ENCODE measurements at places on chromosomes 4 and X. TPM values are rescaled to one million over a fixed set of nuclear protein-coding genes. Genes with fewer than 3 reads are reported as not detected.

The CT47B1 gene
- not detected for total RNA-seq

The SORCS2 gene
- total RNA-seq: 0.48 TPM

The ASMT gene
- total RNA-seq: not detected

The UGT8 gene
- total RNA-seq: 50.9 TPM

DNA sequence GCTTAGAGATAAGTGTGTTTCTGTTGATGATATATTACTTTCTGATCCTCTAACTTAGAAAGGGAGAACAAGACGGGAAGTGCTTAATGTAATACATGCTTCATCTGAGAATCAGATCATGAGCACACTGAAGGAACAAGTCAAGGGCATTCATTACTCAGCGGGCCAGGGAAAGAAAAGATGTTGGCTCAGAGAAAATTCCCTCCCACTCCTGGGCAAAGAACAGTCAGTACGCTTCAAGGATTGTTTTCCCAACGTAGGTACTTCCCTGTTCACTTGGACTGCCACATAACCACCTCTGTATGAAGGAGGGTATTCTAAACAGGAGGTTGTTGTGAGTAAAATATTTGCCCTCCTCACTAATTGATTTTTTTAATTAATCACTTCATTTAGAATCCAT, 374.5 kb upstream of the FMR1 start:
- no peak for DNase-seq

DNA sequence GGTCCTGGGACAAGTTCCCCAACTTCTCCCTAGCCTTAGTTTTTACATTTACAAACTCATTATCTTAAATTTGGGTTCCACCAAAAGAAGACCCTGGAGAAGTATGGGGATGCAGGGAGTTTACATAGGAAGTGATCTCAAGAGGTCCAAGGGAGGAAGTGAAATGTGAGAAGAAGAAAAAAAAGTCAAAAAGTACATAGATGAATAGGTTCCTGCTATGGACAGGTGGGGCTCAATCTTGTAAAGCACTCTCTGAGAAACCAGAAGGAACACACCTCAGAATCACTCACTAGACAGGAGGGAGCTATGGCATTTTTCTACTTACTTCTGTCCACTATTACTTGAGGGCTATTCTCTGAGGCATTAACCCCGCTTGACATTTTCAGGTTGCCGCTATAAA, 56.6 kb downstream of the ARHGAP6 start:
- no peak for DNase-seq

- DNase-seq: no peak
Measured at GRCh38 chr4:16492872-16493271, 266.6 kb upstream of the TAPT1 start.

DNA sequence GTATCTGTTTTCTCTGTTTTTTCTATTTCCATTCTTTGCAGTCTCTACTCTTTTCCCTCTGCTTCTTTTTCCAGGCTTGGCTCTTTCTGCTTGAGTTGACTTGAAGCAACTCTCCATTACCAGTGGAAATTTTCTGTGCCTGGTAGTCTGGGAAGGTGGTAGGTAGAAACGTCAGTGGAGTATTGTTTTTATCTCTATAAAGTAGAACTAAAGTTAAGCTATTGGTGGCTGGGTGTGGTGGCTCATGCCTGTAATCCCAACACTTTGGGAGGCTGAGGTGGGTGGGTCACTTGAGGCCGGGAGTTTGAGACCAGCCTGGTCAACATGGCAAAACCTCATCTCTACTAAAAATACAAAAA, 438.1 kb upstream of the AR start:
- DNase-seq: no peak

DNA sequence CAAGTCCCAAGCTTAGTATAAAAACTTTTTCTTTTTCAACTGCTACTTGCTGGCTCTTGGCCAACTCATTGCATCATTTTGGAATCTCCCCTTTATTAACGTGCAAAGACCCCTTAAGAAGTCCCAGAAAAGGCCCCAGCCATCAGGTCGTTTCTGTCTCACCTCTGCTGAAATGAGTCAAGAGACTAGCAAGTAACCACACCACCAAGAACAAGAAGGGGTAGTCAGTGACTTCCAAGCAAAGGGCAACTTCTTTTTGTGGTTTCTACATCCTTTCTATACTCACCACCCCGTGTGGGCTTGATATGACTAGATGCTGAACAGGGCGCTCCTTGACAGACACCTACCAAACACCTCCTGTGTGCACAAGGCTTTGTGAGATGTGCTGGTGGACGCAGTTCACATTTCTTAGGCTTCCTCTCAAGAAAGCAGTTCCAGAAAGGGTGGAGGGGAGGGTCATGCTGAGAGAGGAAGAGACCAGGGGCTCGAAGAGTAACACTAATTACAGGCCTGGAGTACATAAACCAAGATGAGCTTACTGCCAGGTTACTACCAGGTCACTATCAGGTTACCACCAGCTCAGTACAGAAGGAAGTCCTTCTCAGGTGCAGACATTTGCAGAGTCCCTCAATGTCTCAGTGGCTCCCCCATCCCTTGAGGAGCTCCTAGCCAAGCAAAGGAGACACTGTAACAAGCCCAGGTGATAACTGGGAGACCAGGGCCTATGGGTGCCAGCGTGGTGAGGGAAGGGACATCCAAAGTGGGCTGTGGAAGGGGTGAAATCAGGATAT, 19.3 kb downstream of the JAKMIP1 start:
- no peak for DNase-seq

GRCh38 chrX:13691841-13692371, 3.0 kb downstream of the RAB9A start:
- DNase-seq: no peak

DNA sequence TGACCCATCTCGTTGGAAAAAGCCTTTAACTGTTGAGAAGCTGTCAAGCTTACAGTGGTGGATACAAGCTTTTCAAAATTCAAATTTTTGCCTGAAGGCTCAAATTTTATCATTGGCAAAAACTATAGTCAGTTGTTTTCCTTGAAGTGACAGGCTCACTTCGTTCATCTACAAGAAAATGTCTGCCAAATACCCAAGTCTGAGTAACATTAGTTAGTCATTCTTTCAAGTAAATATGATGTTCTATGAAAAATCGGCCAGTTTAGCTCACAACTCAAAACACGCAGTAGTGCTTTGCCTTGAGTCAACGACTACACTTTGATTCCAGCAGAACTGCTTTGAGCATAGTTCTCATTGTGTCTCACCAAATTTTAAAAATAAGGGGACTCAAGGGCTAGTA, 170.3 kb upstream of the MAMLD1 start:
- no peak for DNase-seq

DNA sequence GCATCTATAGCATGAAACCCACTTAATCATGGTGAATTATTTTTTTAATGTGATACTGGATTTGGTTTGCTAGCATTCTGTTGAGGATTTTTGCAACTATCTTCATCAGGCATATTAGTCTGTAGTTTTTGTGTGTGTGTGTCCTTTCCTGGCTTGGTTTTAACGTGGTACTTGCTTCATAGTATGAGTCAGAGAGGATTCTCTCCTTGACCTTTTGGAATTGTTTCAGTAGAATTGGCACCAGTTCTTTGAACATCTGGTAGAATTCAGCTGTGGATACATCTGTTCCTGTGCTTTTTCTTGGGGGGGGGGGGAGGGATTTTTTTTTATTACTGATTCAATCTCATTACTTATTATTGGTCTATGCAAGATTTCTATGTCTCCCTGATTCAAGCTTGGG, 232.0 kb upstream of the KLF8 start:
- no peak for DNase-seq
